ENCODE measurements at places on chromosomes 7 and 10.

GRCh38 chr10:71657604-71658466 lies 61.7 kb downstream of the C10orf105 start:
- DNase-seq = no peak

GRCh38 chr10:98536551-98536950 lies 89.8 kb upstream of the HPS1 start:
- no peak for DNase-seq

GRCh38 chr7:17333221-17333620 lies 34.8 kb downstream of the AHR start:
- no peak for DNase-seq

- no peak for DNase-seq
Observed at GRCh38 chr10:133087045-133087678, 562 bp upstream of the ADGRA1 start.

- peak; percentile 21 for DNase-seq
Observed at GRCh38 chr10:58266003-58266825, 1.5 kb downstream of the IPMK start.

GRCh38 chr7:157829491-157829890 lies 492.7 kb downstream of the DNAJB6 start:
- no peak for DNase-seq

GRCh38 chr7:7323352-7323751 lies 141.0 kb downstream of the C1GALT1 start:
- DNase-seq = no peak

- DNase-seq = no peak
Observed at GRCh38 chr10:20100171-20100570, 283.9 kb downstream of the PLXDC2 start.

- DNase-seq = no peak
Observed at GRCh38 chr10:30505543-30506298, 71.7 kb downstream of the MAP3K8 start.

GRCh38 chr7:95520136-95520535 lies 34.4 kb downstream of the ASB4 start:
- no peak for DNase-seq

DNA sequence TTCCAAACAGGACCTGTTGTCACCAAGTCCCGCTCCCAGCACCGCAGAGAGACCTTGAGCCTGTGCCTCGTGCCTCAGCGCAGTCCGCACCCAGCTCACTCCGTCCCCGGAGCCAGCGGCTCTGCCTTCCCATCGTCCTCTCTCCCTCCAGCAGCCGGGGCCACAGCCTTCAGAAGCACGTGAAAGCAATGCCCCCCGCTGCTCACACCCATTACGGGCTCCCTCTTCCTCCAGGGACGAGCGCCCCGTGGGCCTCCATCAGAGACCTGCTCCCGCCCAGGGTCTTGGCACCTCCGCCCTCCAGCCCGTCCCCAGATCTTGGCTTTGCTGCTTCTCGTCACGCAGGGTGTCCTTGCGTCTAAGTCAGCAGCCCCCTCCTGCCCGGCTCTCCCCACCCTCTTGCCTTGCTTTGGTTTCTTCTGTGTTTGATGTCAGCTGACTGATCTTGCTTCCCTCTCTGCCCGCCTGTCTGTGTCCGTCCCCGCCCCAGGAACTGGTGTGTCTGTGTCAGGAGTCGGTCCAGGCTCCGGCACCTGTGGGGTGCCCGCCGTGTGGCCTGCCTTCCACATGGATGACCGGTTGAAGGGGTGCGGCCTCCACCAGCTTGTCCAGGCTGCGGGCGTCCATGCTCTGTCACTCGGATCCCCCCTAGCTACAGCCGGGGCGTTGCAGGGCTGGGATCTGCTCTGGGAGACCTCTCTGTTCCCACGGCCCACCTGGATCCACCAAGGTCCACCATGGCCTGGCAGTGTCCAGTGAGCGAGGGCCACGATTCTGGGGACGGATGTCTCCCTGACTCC lies 61.9 kb downstream of the FOXL3 start:
- peak; percentile 62 for DNase-seq

DNA sequence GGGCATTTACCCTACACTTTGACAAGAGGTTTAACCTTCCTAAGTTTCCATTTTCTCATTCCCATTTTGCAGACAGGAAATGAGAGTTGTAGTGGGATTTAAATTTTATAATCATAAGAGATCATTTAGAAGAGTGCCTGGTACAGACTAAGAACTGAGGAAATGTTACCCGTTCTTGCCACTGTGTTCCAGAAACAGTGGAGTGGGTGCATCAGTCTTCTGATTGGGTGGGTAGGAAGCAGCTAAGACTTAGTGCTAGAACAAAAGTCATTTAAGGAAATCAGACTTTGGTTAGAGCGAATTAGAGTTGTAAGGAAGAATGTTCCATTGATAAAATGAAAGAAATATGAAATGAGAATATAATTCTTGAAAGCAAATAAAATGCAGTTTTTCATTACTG lies 8.4 kb upstream of the SYPL1 start:
- DNase-seq = no peak

DNA sequence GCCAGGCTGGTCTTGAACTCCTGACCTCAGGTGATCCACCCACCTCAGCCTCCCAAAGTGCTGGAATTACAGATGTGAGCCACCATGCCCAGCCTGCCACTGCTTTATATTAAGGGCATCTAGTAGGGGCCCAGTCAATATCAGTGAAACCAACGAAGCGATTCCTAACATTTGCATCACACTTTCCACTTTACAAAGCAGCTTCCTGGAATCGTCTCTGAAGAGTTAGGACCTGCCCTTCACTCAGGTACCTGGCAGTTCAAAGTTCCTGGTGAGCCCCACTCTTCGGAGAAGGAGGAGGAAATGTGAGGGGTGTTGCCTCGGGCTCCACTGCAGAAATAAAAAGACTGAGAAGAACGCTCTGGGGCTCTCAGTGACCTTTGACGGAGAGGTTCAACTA lies 31.1 kb upstream of the EZH2 start:
- DNase-seq = no peak

DNA sequence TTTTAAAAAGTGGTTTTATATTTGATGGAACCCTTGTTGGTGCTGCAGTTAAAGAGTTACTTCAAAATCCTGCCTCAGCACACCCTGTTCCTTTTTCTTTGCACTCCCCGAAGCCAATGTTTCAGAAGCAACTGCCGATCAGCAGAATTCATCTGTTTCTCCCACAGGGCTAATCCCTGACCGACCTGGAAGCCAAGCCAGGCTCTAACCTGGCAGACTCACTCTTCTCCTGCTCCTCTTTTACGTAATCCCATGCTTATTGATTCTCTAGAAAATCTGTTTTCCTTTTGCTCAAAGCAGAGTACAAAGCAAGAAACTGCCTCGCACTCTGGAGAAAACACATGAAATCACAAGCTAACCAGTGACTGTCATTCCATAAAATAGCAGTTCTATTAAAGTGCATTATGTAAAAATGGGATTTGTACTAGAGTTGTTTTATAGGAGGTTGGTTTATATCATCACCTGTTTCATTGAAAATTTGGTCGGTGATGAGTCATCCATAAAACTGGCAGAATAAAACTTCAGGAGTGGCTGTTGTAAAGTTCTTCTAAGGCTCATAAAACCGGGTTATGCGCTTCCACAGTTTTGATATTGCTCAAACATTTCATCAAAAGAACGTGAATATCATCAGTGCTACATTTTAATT lies 99.9 kb downstream of the CNTNAP2 start:
- DNase-seq = no peak

GRCh38 chr10:28781296-28781695 lies 104.0 kb downstream of the BAMBI start:
- DNase-seq = no peak

- DNase-seq = no peak
Observed at GRCh38 chr10:49243139-49243538, 54.9 kb upstream of the TMEM273 start.

GRCh38 chr7:157032644-157033482 lies 22.4 kb upstream of the MNX1 start:
- no peak for DNase-seq

- DNase-seq = no peak
Observed at GRCh38 chr7:137110091-137110509, 233.4 kb downstream of the PTN start.

GRCh38 chr7:38756521-38756920 lies 125.3 kb upstream of the AMPH start:
- no peak for DNase-seq

DNA sequence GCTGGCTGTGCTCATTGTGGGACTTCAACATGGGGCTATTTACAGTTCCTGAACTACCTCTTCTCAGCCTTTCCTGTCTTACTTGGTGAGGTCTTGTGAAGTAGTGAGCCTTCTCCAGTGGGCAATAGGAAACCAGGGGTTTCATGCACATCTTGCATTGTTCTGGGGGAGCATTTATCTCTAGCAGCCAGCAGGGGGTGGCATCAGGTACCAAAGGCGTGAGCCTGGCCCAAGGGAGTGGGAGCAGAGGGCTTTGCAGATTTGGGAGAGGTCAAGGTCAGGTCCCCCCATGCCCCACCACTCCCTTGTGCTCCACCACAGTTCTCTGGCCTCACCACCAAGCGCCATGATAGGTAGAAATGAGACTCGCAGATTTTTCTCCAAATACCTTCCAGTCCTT lies 85.4 kb upstream of the NPTX2 start:
- no peak for DNase-seq

DNA sequence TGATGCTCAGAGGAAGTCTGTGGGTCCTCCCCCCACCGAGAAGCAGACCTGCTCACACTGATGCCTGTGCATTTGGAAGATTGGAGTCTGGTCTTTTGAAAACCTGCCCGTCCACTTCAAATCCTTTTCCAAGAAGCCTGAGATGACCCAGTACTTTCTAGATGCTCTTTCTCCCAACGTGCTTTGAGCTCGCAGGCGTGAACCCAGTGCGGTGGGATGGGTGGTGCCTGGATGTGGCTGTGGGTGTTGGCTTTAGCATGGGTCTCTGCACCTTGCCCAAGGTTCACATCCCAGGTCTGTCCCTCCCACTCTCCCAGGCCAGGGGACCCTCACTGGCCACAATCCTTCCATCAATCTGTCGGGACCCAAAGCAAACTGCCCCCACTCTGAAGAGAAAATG lies 170.2 kb downstream of the ADARB2 start:
- DNase-seq = no peak

GRCh38 chr7:11505471-11505985 lies 326.5 kb downstream of the THSD7A start:
- DNase-seq = no peak

- no peak for DNase-seq
Observed at GRCh38 chr10:95500097-95500496, 61.1 kb downstream of the SORBS1 start.

GRCh38 chr7:47392241-47392759 lies 189.6 kb downstream of the TNS3 start:
- DNase-seq = no peak

DNA sequence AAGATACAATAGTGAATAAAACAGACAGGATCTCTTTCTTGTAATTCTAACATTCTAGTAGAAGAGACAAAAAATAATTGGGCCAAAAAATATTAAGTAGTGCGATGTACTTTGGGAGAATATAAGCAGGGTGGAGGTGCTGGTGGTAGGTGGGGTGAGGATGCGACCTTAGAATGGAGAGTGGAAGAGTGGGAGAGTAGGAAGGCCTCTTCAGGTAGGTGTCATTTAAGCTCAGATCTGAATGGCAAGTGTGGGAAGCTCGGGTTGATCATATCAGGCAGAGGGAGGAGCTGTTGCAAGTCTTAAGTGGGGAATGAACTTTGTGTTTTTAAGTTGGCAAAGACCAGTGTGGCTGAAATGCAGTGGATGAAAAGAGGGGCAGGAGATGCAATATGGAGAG lies 3.8 kb upstream of the IFRD1 start:
- no peak for DNase-seq

DNA sequence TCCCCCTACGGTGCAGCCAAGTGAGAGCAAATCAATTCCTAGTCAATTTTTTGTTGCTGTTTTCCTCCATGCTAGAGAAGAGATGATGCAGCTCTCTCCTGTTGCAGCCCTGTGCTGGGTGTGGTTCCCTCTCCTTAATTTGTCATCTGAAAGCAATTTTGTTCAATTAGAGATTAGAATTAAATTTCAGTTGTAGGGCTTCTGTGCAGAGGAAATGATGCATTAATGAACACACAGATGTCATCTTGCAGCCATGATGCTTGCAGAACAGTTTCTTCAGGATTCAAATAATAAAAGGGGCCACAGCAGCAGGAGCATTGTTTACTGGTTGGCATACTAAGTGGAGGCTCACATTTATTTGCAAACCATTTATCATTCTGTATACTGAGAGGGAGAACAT lies 266.0 kb downstream of the AUTS2 start:
- DNase-seq = no peak

- no peak for DNase-seq
Observed at GRCh38 chr7:44846816-44847508, 925 bp downstream of the H2AZ2 start.

DNA sequence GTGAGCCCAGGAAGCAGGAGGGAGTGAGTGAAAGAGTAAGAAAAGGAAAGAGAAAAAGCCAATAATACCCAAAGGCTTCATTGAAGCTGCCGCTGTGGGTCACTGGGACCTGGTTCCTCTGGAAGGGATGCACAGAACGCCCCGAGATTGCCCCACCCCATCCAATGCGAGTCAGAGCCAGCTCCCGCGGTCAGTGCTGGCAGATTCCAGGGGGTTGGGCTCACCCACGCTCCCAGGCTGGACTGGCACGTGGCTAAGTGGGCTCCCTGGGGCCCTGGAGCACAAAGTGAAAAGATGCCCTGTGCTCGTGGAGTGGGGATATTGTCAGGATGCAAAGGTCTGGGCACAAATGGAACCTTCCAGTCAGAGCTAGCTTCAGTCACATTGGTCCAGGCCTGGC lies 117.0 kb downstream of the OAT start:
- DNase-seq = no peak

GRCh38 chr7:95318501-95319100 lies 5.7 kb downstream of the PON1 start:
- DNase-seq = no peak

- no peak for DNase-seq
Observed at GRCh38 chr7:20741801-20742200, 44.9 kb downstream of the SP8 start.

DNA sequence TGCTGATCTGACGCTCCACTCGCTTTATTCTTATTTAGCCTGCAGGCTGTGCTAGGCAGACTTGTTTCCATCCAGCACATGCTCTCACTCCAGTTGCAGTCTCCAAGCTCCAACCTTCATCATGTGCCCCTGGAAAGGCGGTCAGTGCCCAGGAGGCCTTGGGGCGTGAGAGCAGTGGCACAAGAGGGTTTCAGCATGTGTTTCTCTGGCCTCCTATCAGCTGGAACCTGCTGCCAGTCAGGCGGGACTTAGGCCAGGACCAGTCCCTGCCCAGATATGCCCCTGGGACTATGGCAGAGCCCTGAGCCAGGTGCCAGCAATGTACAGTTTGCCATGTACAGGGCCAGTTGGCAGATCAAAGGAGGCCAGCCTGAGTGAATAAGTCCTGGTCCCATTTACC lies 330.2 kb upstream of the FZD1 start:
- DNase-seq = no peak

- DNase-seq = peak; percentile 53
Observed at GRCh38 chr10:98339799-98340198, 71.8 kb upstream of the LOXL4 start.

- DNase-seq = no peak
Observed at GRCh38 chr10:70560511-70560941, 42.0 kb downstream of the PRF1 start.

- no peak for DNase-seq
Observed at GRCh38 chr7:2979201-2979631, 64.5 kb downstream of the CARD11 start.

Data from CD4-positive, alpha-beta T cell treated with Interleukin-1 beta for 1 hour (primary cell).